Central memory CD4-positive, alpha-beta T cell (primary cell): ENCODE measurements at places on chromosomes 2 and 18.

GRCh38 chr2:165144315-165144714, 59.5 kb downstream of the SCN3A start:
- no peak for DNase-seq

DNA sequence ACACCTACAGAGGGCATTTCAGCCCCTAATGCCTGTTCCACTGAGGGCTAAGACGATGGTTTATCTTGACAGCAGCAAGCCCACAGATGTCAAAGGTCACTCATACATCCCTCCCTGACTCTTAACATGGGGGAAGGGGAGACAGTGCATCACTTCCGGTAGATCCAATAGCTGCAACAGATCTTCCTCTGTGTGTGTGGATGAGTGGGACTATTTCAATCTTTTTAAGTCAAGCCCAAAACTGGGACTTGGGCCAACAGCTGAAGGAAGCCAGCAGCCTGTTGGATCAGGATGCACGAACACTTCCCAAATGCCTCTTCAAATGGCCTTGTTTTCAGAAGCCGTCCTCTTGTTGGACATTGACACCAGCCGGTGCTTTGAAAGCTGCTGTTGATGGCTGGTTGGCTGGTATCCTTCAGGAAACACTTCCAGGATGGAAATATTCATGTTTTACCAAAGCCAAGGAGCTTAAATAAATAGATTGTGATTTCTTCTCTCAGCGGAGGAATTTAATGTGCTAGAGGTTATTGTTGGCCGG, 59.2 kb downstream of the IL1R2 start:
- DNase-seq: no peak

DNA sequence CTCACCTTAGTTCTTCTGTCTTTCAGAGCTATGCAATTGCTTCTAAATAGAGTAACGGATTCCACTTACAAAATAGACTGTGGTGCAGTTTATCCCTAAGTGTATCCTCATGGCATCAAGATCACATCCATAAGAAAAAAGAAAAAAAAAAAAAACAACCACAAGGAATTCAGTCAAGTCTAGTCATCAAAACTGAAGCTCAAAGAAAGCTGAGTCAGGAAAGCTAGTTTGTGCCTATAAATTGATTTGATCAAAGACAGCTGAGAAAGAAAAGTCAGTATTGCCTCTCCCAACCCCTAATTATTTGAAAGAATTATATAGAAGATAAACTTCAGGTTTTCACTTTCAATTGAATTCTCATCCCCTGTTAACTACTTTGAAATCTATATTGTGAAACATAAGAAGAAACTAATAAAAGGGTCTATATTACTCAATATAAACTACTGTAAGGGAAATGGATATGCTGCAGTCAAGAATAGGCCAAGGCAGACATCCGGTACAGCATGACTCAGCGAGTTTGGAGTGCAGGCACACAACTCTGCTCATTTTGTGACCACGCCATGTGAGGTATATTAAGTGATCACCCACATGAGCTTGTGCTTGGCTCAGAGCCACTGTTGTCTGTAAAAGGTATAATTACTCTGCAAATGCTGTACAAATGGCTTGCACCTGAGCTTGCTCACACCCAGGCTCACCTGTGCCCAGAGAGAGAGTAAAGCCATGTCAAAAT, 568.1 kb upstream of the CRIM1 start:
- DNase-seq: no peak

DNA sequence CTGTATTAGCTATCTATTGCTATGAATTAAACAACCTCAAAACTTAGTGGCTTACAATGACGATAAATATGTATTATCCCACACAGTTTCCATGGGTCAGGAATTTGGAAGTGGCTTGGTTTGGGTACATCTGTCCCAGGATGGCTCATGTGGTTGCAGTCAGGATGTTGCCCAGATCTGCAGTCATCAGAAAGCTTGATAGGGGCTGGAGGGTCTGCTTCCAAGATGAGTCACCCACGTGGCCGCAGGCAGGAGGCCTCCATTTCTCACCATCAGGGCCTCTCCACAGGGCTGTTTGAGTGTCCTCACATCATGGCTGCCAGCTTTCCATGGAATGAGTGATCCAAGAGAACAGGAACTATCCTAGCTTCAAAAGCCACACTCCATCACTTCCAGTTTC, 46.4 kb downstream of the CHRNA1 start:
- no peak for DNase-seq

DNA sequence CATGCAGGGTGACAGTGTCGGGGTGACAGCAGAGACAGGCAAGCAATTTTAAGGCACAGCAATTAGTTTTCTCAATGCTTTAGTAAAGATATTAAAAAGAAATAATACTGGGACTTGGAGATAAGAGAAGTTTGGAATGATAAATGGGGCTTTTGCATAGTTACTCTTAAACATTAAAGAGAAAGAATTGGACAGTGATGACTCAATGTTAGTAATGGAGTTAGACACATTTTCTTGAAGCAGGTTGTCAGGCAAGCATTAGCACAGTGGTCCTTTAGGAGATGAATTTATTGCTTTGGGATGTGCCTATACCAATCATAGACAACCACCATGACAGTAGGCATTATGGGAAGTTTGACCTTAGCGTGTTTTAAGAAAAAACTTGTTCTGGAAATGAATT, 228.3 kb upstream of the RAB12 start:
- no peak for DNase-seq
